Inflammatory macrophage (primary cell): ENCODE measurements at places on chromosomes 1 and 21.

GRCh38 chr1:193114485-193115095 lies 7.2 kb upstream of the CDC73 start:
- DNase-seq: no peak

GRCh38 chr1:64084451-64084850 lies 119.0 kb upstream of the UBE2U start:
- no peak for DNase-seq

GRCh38 chr1:29983321-29983720 lies 740.1 kb downstream of the MATN1 start:
- no peak for DNase-seq

DNA sequence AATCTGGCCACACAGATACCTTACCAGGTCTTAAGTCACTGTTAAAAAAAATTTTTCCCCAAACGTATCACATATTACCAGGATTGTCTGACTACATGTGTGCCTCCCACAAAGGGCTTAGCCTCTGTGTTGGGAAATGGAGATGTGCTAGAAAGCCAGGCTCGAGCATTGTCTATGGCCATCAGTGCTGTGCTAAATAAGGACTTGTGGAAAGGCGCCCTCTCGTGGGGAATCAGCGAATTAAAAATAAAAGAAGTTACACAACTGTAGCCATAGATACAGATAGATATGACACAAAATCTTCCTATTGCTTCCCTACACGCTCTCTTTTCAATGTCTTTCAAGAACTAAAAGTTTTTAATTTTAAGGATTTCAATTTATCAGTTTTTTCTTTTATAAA lies 47.5 kb upstream of the CRNN start:
- DNase-seq: peak; percentile 82

DNA sequence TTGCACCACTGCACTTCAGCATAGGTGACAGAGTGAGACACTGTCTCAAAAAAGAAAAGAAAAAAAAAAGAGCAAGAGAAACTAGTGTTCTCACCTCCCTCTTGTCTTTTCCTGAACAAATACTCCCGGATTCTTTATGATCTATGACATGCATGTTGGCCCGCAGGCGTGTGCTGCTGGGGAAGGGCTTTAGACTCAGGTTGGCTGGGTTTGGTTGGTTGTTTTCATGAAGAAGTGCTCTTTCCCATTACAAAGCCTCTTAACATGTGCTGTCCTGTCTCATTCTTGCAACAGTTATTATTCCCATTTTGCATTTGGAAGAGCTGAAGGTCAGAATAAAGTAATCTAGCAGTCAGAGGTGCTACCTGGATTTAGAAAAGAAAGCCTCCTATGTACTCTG lies 79.5 kb downstream of the TRABD2B start:
- DNase-seq: no peak

GRCh38 chr1:214609692-214610091 lies 6.7 kb downstream of the CENPF start:
- no peak for DNase-seq

DNA sequence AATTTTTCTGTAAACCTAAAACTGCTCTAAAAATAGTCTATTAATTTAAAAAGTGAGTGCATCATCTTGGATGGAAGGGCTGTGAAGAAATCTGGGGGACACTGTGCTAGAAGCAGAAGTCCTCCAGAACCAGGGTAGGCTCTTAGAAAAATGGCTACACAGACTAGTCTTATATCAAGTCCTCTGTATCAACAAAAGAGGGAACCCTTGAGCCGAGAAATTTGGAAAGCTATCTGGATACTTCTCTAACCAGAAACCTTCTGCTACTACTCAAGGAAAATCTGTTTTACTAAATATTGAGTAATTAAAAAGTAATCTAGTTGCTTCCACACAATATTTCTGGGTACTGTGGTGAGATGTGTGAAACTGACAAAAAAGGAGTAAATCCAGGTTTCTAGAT lies 92.1 kb downstream of the WDR3 start:
- peak; percentile 36 for DNase-seq

DNA sequence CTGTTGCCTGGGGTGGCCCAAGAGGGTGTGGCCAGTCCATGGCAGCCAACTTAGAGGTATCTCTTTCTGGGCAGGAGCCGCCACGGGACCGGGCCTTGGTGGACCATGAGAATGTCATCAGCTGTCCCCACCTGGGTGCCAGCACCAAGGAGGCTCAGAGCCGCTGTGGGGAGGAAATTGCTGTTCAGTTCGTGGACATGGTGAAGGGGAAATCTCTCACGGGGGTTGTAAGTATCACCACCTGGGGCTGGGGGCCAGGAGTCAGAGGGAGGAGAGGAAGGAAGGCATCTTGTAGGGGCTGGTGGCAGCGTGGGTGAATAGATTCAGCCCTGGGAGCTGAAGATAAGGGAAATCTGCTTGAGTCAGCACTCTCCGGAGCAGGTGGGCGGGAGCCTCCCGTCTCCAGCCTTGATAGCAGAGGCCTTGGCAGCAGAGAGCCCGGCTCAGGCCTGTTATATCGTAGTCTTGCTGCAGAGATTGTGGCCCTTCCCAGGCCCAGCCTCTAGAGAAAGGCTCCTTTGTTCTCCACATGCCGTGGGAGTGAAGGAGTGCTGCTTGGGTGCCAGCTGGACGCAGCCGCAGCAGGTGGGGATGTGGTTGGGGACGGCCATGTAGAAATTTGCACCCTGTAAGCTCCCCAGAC lies 25.4 kb downstream of the PHGDH start:
- no peak for DNase-seq

- DNase-seq: no peak
These were observed 12.0 kb upstream of the PRDM15 start for GRCh38 chr21:41891132-41891531.

GRCh38 chr1:204959374-204959773 lies 83.6 kb upstream of the CNTN2 start:
- DNase-seq: no peak

- no peak for DNase-seq
These were observed 37.7 kb downstream of the SH3BGR start for GRCh38 chr21:39489380-39489924.

DNA sequence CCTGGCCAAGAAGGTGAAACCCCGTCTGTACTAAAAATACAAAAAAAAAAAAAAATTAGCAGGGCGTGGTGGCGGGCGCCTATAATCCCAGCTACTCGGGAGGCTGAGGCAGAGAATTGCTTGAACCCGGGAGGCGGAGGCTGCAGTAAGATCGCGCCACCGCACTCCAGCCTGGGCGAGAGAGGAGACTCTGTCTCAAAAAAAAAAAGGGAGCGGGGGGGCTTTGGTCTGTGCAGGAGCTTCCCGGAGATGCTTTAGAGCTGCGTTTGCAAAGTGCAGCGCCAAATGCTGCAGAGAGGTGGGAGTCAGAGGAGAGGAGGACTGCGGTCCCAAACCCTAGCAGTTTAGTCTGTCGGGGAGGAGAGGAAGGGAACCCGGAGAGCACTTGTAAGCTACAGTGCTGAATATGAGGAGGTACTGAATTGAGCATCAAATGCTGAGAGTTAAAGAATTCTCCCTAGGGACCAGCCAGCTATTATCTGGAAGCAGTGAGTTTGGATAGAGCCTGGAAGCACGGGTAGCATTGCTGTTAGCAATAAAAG lies 569 bp downstream of the FALEC start:
- no peak for DNase-seq

GRCh38 chr1:205013683-205014367 lies 29.2 kb upstream of the CNTN2 start:
- DNase-seq: peak; percentile 4

GRCh38 chr1:65469126-65469888 lies 48.8 kb downstream of the LEPR start:
- DNase-seq: no peak

GRCh38 chr1:228930479-228930957 lies 195.2 kb downstream of the RHOU start:
- no peak for DNase-seq

GRCh38 chr1:5349526-5349925 lies 642.7 kb downstream of the NPHP4 start:
- DNase-seq: no peak

GRCh38 chr1:58884706-58885661 lies 101.1 kb upstream of the JUN start:
- DNase-seq: peak; percentile 41
